ENCODE measurements at places on chromosomes 3 and 15.
A peak's percentile ranks its signal among the peaks of the same experiment; 100 is the strongest.

GRCh38 chr3:141104151-141104821 is 53.1 kb downstream of the SPSB4 start:
- DNase-seq = no peak

GRCh38 chr3:24460974-24461373 is 33.7 kb downstream of the THRB start:
- no peak for DNase-seq

GRCh38 chr15:82810061-82810889 is 847 bp downstream of the WHAMM start:
- DNase-seq = peak; percentile 23

GRCh38 chr3:105611304-105612192 is 244.8 kb downstream of the ALCAM start:
- no peak for DNase-seq

GRCh38 chr15:82936966-82937711 is 15.4 kb downstream of the HOMER2 start:
- no peak for DNase-seq

GRCh38 chr15:92117261-92117731 is 263.8 kb downstream of the SLCO3A1 start:
- DNase-seq = no peak

DNA sequence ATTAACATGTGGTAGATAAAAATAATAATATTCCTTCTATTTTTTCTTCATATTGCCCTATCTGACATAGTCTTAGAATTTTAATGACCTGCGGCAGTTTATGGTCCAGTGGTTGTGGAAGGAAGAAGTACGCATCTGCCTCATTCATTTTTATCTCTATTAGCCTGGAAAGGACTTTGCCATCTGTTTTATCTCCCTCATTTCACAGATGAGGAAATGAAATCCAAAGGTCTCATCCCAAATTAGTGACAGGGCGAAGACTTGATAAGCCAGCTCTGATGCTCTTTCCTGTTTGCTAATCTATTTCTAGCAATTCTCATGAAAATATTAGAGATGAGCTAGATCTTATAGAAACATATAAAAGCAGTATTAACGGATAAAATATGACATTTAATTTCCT is 113.3 kb downstream of the KLHL25 start:
- DNase-seq = no peak

- DNase-seq = peak; percentile 20
These were observed 52.4 kb downstream of the SETMAR start for GRCh38 chr3:4355401-4356219.

DNA sequence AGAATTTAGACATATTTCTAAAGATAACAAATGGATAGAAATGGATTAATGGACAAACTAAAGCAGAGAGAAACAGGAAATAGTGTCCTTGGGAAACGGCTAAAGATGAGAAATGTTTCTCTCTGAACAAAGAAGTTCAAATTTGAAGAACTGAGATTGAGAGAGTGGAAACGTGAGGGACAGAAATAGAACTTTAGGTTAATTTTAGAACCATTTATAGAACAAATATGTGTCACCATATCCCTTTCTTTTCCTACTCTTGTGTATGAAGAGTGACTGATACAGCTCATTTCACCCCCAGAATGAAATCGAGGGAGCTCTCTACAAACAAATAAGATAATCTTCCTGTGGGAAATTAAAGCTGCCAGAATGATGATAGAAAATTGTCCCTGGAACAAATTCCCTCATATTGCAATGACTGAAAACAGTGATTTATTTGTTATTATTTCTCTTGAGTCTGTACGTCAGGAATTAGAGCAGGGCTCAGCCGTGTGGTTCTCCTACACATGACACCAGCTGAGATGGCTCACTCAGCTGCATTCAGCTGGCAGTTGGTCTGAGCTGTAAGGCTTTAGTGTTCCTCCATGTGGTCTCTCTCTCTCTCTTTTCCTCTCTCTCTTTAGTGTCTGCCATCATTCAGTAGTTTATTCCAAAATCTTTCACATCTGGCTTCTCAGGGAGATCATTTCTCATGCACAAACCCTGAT is 46.6 kb upstream of the ARPP21 start:
- no peak for DNase-seq

- DNase-seq = no peak
These were observed 5.1 kb downstream of the PRC1 start for GRCh38 chr15:90989040-90989768.

DNA sequence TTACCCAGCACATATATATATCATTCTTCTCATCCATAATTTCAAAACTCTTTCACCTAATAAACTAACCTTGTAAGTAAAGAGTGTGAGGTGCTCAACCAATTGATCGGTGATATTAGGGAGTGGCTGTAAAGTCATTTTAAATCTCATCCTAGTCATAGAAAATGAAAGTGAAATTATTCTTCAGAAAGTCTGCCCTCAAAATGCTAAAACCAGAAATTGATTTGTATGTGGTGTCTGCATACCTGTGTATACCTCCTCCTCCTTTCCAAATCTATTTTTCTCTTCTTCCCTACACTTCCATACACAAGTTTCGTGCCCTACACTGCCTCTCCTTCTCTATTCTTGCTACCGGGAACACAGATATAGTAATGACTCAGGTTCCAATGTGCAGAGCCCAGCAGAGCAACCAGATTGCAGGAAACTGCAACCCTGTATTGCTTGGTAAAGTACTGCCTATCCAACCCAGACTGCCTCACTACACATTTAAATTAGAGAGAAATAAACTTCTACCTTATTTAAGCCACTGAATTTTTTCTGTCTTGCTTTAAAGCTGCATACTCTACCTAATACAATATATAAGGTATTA is 7.4 kb upstream of the TBC1D5 start:
- no peak for DNase-seq

- no peak for DNase-seq
These were observed 33.2 kb upstream of the RPP14 start for GRCh38 chr3:58272891-58273290.

DNA sequence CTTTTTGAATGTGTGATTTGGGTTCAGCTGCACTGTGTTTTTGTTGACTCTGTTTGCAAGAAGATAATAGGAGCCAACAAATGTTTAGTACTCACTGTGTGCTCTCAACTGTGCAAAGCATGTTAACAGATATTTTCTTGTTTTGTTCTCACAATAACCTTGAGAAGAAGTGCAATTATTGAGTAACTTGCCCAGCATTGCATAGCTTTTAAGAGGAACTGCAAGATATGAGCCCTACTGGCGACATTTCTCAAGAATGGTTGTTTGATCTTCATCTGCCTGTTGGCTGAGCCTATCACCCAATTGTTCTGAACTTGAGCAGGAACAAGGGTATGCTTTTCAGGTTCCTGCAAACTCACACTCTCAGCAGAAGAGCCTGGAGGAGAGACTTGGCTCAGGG is 43.4 kb upstream of the AGBL1 start:
- DNase-seq = no peak

GRCh38 chr3:194077602-194078001 is 58.3 kb upstream of the HES1 start:
- DNase-seq = no peak

GRCh38 chr3:140941434-140942220 is at the start of gene SLC25A36:
TSS of gene SLC25A36 (plus strand) at chr3:140941836. CDS start at chr3:140942055, 219 bp downstream.
- peak; percentile 99 for DNase-seq

DNA sequence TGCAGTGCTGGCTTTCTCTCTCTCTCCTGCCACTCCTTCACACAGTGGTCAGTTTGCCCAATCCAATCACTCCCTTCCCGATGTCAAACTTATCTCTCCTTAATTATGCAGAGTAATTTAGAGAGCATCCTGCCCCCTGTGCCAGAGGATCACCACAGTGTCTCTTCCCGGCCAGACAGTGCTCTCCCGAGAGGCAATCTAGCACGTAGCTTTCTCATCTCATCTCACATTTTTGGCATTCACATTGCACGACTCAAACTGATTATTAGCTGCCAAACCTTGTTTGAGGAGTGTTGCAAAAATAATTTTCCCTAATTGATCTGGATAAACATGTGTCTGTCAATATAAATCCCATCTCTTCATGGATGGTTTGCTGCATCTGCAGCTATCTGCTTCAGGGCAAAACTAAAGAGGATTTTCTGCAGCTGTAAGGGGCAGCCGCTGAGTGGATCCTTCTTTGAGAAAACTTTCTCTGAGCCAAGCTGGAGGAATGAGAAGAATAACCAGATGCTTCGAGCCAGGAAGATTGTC is 37.8 kb downstream of the SSUH2 start:
- no peak for DNase-seq

GRCh38 chr15:101765772-101766456 is 37.4 kb upstream of the OR4F6 start:
- no peak for DNase-seq

- DNase-seq = no peak
These were observed 194.0 kb downstream of the ITPR1 start for GRCh38 chr3:4687167-4687566.

DNA sequence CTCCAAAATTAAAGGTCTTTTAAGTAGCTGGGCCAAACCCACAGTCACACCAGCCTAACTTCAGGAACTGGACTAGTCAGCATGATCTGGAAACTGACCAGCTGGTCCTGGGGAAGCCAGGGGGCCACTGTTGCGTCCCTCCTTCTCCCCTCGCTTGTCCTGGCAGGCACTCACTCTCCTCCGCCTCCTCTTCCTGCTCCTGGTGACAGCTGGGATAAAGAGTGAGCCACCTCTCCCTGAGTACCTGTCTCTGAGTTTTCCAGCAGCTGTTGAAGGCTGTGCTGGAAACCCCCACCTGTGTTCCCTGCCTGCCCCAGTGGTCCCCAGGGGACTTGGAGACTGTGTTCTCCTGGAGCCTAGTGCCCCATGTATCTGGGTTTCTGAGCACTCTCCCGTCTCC is 56.0 kb downstream of the FGD5 start:
- no peak for DNase-seq

GRCh38 chr3:55558316-55558715 is 71.2 kb upstream of the WNT5A start:
- no peak for DNase-seq

DNA sequence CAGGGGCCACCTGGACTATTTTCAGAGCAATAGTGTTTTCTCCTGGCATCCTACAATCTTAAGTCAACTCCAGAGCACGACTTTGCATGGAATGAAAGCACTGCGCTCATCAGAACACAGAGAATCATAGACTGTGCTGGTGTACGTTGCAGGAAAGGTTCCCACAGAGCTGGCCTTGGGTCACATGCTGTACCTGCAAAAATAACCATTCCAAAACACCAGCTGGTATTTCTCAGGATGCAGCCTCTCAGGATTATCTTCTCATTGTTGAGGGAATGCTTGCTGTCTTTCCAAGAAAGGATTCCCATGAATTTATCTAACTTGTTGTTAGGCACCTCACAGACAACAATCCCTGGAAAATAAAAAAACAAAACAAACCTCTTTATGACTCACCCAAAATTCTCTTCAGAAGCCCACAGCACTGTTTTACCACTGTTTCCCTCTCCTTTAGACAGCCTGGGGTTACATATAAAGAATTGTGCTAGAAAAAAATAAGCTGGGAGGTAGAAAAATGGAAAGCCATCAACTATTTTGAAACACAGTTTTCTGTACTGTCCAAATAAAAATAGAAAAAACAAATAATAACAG is 131.7 kb downstream of the ATP8B4 start:
- no peak for DNase-seq

- peak; percentile 80 for DNase-seq
These were observed 40.4 kb downstream of the WHAMM start for GRCh38 chr15:82849556-82850512.

GRCh38 chr3:63842127-63842526 is 21.5 kb downstream of the THOC7 start:
- no peak for DNase-seq

- DNase-seq = no peak
These were observed 10.8 kb upstream of the SKIL start for GRCh38 chr3:170346481-170347392.

DNA sequence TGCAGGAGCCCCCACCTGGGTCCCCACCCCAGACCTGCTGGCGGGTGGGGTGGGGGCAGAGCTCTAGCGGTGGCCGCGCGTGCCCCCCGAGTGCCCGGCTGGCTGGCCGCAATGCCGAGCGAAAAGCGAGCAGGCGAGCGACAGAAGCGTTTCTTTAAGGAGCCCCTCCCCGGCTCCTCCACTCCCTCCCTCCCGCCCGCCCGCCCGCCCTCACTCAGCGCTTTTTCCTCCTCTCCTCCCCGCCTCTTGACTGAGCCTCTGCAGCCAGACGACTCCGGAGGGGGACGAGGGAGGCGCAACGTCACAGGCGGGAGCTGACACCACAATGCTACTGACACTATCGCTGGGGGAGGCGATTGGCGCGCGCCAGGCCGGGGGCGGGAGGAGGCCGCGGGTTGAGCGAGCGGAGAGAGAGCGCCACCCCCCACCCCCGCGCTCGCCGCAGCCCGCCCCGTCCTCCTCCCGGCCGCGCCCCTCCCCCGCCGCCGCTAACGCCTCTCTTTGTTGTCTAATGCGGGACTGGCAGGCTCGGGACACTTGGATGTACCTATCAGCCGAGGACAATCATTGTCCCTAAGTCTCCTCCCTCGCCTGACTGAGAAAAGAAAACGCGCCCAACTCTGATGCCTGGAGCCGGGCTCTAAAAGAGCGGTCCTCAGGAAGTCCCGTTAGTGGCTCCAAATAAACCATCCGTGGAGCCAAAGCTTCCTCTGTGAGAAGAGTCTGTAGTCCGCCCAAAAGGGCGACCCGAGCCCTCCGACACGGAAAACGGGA is at the start of gene MEX3B:
Gene MEX3B, minus strand, starts transcription at position 127 of the 774 bp plus-strand sequence. CDS start 313 bp downstream, outside the sequence.
- peak; percentile 99 for DNase-seq

DNA sequence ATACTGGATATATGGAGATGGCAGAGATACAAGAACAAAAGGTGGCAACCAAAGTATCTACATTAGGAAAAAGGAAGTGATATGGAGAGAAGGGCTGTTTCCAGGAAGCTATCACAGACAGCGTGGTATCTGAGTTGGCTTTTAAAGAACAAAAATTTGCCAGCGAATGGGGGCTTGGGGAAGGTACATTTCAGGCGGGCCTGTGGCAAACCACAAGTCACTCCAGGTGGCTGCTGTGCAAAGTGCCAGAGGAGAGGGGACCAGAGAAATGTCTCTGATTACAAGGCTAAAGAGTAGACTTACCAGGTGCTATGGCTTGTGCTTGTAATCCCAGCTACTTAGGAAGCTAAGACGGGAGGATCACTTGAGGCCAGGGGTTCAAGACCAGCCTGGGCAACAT is 91.1 kb downstream of the MSL2 start:
- DNase-seq = no peak

GRCh38 chr3:178709051-178709450 is 172.8 kb downstream of the KCNMB2 start:
- peak; percentile 15 for DNase-seq

DNA sequence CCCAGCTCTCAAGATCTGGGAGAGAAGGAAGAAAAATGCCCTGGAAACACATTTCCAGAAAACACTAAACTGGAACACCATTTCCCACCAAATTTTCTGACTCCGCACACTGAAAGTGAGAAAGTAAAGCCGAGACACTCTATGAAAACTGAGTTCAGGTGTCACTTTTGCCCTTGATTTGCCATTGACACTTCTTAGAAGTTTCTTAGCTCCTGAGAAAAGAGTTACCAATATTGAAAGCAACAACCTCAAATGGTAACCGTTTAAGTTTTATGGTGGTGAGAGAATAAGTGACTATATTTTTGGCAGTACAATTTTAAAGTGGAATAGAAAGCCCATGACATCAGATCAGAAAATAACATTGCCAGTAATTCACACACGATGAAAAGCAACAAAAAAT is 39.0 kb downstream of the CD86 start:
- no peak for DNase-seq

- DNase-seq = peak; percentile 10
These were observed 203.5 kb downstream of the RSRC1 start for GRCh38 chr3:158313338-158313927.

GRCh38 chr3:53503195-53503594 is 8.8 kb downstream of the CACNA1D start:
- DNase-seq = no peak

GRCh38 chr3:56488812-56489600 is 20.7 kb upstream of the ERC2 start:
- DNase-seq = no peak
